ENCODE measurements at places on chromosomes 16 and 17.

DNA sequence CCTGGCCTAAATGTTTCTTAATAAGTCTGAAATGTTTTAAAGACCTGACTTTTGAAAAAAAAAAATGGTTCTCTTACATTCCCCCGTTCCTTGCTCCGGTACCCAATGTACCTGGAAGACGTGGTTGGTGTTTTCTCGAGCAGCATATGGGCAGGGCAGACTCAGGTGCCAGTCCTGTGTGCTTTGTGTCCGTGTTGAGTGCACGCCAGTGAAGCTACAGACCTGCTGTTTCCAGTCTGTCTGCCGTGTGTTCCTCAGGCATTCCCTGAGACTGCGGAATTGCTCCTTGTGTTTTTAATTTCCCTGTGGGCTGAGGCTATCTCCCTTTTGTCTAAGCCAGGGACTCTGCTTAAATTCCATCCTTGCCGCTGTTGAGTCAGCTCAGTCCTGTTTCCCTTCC, 11.7 kb upstream of the IL17C start:
- DNase-seq: no peak

DNA sequence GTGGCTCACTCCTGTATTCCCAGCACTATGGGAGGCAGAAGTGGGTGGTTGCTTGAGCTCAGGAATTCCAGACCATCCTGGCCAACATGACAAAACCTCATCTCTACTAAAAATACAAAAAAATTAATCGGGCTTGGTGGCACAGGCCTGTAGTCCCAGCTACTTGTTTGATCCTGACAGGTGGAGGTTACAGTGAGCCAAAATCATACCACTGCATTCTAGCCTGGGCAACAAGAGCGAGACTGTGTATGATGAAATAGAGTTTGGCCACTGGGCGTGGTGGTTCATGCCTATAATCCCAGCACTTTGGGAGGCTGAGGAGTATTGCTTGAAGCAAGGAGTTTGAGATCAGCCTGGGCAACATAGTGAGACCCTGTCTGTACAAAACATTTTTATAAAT, 173.3 kb downstream of the TANC2 start:
- DNase-seq: no peak

DNA sequence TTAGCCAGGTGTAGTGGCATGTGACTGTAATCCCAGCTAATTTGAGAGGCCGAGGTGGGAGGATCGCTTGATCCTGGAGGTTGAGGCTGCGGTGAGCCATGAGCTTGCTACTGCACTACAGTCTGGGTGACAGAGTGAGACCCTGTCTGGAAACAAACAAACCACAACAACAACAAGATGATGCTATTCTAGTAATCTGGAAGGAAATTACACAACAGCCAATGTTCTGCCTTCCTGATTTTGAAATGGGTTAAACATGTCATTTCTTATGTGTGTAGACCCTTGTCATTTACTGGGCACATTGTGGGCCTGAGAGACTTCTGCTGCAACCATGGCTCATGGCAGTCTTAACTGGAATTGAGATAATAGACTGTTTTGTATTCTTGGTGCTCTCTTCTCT, 5.9 kb downstream of the COQ7 start:
- DNase-seq: no peak

- DNase-seq: no peak
Observed at GRCh38 chr16:70677499-70678120, 8.2 kb downstream of the MTSS2 start.

Data from stimulated activated CD4-positive, alpha-beta T cell treated with anti-CD3 and anti-CD28 coated beads, Interleukin-4, amount 100 ng/mL, for 48 hours (primary cell).